NCI-H2107 (cell line): ENCODE measurements at places on chromosomes 6 and 20.

DNA sequence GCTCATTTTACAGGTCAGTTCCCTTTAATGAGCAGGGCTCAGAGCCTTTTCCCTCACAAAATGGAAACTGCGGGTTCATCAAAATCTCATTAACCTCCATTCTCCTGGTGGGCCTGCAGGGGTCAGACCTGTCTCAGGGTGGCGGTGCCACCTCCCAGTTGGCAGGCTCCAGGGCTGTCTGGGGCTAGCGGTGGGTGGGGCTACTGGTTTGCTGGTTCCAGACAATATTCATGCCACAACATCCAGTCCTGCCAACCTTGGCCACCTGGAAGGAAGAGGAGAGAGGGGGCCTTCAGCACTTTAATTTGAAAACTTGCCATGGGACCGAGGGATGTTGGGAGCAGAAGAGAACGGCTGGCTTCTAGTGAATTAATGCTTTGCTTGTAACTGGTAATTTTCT, 41.9 kb upstream of the CTNNBL1 start:
- no peak for DNase-seq

- DNase-seq, result no peak
These were observed 114.2 kb upstream of the MTHFD1L start for GRCh38 chr6:150751296-150751695.

DNA sequence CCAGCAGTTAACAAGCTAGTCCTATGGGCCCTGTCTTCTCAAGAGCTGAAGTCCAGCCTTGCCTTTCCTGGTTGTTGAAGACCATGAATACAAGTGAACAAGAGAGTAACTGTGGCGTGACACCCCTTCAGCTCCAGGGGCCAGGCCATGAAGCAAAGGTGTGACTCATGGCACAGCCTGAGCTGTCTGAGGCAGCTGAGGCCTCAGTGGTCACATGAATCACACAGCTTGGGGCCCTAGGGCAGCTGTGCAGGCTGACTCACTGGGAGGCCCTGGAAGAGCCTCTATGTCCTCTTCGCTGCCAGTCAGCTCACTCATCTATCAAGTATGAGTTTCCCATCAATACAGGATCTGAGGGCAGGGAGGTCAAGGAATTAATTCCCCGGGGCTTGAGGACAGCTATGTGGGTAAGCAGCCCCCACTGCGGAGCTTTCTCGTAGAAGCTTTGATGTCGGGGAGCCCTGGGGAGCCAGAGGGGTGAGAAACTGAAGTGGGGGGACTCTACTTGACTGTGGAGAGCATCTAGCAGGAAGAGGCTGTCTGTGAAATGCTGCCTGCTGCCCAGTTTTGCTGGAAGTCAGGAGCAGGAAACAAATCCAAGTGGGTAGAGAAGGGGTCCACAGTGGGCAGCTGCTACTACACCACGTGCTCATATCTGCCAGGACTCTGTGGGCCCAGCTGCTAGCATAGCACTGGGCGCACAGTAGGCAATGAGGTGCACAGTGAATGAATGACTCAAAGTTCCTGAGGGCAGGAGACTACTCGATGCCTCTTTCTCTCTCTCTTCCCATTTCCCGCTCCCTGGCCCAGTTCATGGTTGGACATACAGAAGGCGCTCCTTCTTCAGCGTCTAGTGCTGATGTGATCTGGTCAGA, 13.7 kb upstream of the FAM83C start:
- DNase-seq, result no peak

DNA sequence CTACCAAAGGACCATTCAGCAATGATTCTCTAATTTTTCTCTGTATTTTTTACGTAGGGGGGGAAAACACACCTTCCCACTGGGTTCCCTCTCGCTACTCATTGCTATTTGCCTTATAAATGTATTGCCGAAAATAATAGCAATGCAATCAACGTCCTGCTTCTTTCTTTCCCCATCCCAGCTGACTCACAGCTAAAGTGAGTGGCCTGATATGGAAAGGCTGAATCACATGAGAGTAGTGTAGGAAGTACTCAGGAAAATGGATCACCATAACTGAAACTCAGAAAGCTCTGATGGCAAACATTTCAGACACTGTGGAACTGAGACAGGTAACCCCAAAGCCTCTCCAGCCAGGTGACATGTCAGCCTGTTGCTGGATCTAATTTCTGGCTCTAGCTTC, 49.3 kb upstream of the SRPK1 start:
- DNase-seq, result no peak

DNA sequence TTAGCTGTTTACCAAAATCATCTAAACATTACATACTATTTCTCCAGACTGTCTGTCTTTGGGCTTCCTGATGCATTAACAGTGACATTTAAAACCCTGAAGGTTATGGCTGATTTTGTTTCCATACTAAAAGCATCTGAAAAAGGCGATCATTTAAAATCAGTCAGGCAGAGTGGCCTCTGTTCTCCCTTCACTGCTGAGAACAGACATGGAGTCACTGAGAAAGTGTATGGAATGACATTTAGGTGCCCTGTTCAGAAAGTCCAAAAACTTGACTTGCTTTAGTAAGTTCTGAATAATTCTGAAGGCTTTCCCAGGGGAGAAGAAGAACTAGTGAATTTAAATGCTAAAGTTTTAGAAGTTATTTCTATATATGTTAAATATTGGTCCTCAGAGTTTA, 83.0 kb downstream of the MAP7 start:
- no peak for DNase-seq

DNA sequence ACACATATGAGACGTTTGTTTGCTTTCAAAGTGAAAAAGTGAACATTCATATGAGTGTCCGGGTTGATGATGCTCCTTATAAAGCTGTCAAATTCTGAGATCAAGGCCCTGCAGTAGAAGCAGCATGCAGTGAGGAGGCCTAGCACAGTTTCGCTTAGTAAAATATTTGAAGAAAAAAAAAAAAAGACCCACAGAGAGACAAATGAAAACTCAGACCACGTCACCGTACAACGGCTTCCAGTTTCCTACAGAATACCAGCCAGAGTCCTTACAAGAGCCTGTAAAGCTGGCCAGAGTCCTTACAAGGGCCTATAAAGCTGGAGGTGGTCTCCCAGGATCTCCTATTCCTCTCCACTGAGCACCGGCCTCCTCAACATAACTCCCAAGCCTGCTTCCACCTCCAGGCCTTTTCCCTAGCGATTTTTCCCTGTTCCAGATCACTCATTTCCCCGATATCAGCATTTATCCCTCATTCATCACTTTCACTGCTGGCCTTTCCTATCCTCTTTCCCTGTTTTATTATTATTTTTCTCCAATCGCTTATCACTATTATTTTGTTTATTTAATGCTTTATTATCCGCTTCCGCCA, 1.5 kb upstream of the HMGN4 start:
- DNase-seq, result no peak

DNA sequence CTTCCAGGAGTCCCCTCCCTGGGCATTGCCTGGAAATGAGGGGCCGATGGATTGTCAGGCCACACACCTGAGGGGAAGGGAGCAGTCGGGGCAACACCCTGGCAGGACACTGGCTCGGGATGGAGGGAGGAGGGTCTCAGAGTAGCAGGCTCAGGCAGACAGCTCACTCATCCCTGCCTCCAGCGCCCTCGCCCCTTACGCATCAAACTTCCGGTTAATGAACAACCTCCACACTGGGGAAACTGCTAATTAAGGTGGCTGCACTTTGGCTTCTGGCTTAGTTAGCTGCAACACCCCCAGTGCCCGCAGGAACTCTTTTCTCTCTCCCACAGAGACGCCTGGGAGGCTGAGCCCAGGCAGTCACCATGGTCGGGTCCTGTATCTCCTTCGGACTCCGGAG, 13.4 kb upstream of the CHRNA4 start:
- DNase-seq, result no peak

DNA sequence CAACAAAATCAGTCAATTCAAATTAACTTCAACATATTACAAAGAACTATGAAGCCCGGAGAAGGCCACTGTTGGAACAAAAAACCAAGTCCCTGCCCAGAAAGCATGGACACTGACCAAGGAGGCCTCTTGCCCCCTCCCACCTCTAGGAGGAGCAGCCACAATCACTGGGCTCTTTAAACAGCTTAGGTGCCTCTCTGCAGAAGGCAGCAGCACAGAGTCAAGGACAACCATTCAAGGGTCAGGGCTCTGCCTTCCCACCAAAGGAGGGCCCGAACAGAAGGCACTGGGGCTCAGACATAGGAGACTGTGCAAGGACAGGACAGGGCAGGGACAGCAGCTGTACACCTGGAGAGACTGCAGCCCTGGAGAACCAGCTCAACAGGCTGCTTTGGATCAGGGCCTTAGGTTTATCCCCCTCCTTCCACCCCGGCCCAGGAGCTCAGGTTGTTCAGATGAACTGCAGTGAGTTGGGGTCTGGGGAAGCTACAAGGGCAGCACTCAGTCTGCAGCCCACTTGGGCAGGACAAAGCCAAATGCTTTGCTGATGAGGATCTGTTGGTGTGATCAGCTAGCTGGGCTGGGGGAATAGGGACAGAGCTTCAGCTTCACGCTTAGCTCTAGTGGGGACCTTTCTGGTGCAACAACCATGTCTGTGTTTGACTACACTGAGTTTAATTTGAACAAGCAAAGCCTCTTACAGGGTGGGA, 17.8 kb downstream of the TOMM34 start:
- DNase-seq, result no peak

GRCh38 chr6:71179249-71179885, 109.2 kb upstream of the OGFRL1 start:
- no peak for DNase-seq

- DNase-seq, result peak; percentile 50
These were observed 881 bp downstream of the BICRAL start for GRCh38 chr6:42782689-42783176.

GRCh38 chr6:97423190-97423589, 140.2 kb upstream of the MMS22L start:
- no peak for DNase-seq

DNA sequence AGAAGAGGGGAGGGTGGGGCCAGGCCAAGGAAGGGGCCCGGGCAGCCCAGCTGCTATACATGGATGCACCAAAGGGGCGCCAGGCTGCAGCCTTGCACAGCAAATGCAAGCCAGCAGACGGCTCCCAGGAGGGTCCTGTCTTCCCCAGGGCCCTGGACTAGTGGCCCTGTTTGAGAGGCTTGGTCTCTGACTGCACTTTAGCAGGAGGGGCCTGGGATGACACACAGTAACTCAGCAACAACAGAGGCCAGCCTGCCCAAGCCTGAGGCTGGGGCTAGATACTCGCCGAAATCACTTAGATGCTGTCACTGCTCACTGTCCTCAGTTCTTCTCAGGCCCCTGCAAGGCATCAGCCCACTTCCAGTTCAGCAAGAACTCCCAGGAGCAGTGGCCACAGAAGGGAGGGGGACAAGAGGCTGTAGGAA, 73.5 kb downstream of the TRAM2 start:
- DNase-seq, result no peak

DNA sequence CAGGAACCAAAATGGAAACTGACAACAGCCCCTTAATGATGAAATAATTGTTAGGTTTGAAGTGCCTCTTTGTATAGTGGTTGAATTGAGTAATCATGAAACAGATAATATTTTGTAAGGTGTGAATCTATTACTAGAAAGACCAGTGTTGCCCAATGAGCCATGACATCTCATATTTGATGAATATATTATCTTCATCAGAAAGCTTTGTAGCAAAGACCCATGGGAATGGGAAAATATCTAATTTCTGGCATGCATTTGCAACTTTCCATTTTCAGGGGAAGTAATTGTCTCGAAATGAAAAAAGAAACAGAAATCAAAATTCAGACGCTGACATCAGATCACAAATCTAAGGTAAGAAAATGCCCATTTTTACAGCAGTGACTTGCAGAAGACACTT, 57.3 kb upstream of the LAMP5 start:
- no peak for DNase-seq

DNA sequence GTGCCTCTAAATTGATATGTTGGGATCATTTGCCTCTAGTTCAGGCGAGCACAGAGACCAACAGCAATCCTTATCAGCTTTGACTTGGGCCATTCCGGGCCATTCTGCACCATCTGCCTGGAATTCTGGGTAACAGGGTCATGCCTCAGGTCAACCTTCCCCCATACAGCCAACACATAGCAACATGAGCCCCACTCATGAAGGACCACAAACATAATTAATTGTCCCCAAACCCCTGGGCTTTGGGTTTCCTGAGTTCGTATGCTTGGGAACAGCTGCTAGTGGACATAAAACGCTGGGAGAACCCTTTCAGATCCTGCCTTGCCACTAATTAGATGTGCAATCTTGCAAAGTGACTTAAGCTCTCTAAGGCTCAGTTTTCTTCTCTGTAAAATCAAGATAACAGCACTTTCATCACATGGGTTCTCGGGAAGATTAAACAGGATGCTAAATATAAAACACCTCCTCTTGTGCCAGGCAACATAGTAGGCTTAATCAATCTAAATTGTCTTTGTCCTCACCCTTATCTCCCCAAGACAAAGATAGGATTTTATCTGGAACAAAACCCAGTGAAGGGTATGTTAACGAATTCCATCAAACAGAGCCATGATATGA, 426.5 kb downstream of the CD83 start:
- DNase-seq, result no peak

- no peak for DNase-seq
These were observed 56.0 kb upstream of the NFATC2 start for GRCh38 chr20:51598556-51598955.

DNA sequence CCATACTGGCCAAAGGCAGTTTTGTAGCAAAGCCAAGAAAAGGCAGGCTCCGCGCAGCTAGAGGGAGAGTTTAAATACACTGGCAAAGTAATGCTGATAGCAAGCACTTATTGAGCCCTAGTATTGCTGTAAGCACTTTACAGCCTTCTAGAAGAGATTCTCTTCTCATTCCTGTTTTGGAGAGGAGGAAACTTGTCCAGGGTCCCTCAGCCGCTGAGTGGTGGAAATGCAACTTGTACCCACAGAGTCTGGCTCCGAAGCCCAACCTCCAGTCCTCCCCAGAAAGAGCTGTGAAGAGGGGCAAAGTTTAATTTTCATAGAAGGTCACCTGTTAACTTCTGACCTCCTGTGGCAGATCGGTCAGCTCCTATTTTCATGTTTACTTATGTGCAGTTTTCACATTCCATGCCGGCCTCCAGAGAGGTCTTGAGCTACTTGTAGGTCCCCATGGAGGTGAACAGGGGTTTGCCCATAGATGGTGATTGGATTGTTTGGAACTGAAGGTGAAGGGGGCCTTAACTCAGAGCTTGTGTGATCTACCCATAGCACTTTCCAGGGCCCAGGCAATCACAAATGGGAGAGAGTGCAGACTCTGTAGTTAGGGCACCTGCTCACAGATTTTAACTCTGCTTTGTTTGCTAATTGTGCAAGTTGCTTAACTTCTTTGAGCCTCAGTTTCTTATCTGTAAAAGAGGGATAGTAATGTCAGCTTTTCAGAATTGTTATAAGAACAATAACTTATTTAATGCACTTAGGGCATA, 70.7 kb downstream of the LYRM2 start:
- no peak for DNase-seq

- DNase-seq, result no peak
These were observed 11.7 kb downstream of the CTCFL start for GRCh38 chr20:57513199-57513598.

GRCh38 chr6:161584051-161584450, 310.2 kb upstream of the AGPAT4 start:
- DNase-seq, result no peak

DNA sequence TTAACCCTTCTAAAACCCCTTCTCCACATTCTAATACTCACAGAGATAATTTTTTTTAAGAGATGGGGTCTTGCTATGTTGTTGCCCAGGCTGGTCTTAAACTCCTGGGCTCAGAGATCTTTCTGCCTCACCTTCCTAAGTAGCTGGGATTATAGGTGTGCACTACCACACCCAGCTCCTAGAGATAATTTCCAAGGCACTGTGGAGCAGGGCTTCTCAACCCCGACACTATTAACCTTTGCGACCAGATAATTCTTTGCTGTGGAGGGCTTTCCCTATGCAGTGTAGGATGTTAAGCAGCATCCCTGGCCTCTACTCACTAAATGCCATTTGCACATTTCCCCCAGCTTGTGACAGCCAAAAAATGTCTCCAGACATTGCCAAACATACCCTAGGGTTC, 8.8 kb upstream of the RREB1 start:
- no peak for DNase-seq

GRCh38 chr6:37513576-37513975, 13.9 kb upstream of the CCDC167 start:
- no peak for DNase-seq
